Thyroid gland (tissue), 4 donors: ENCODE measurements at places on chromosomes 6 and 20. TPM values are rescaled to one million over a fixed set of nuclear protein-coding genes. Genes with fewer than 3 reads are reported as not detected.

Gene LRFN2
- total RNA-seq = 0.13 TPM

DNA sequence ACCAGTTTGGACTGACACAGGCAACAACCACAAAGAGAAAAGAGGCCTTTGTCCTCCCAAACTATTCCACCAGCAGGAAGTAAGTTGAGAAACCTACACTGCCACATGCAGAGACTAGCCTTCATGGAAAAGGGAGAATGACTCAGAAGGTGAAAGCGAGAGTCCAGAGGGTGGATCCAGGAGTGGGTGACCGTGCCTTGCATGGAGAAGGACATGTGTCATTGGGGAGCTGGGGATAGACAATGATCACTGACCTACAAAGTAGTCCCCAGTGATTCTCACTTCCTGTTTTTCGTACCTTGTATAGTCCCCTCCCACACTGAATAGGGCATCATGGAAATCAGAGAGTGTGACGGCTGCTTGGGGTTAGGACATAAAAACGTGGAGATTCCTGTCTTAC, 91.9 kb downstream of the MYLK4 start:
- no peaks in the 10 kb centered on the region for H3K27me3 ChIP-seq
- no peak overlapping the region for H3K4me3 ChIP-seq
- no peak for DNase-seq
- H3K27ac ChIP-seq = no peak overlapping the region

DNA sequence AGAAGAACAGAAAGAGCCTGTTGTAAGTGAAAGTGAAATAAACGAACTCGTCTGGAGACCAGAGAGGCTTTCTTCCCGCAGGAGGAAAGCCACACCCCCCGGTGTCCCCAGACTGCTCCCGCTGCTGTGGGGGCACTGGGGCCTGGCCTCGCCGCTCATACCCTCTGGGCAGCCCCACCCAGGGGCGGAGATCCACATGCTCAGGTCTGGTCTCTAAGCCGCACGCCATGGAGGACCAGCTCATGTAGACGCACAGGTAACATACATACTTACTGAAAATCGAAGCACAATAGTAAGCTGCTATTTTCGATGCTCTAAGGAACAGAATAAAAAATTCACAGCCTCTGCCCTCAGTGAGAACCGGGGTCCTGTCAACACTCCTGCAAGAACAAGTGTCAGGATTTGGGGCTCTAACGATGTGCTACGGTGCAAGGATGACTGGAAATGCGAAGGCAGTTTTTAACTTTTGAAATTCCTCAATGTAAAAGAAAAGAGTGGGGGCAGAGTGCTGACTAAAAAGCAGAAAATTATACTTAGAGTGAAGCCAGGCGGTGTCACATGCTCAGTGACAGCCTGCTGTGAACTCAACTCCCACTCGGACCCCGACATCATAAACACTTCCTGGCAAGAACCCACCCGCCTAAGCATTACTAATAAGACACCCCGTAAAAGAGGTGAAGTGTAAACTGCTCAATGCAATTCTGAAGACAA, 110.5 kb downstream of the IRF4 start:
- H3K27me3 ChIP-seq = no peaks in the 10 kb centered on the region
- H3K4me3 ChIP-seq = no peak overlapping the region
- no peak for DNase-seq
- H3K36me3 ChIP-seq = no peaks in the 10 kb centered on the region
- no peak overlapping the region for H3K27ac ChIP-seq
- H3K4me1 ChIP-seq = no peaks in the 10 kb centered on the region

DNA sequence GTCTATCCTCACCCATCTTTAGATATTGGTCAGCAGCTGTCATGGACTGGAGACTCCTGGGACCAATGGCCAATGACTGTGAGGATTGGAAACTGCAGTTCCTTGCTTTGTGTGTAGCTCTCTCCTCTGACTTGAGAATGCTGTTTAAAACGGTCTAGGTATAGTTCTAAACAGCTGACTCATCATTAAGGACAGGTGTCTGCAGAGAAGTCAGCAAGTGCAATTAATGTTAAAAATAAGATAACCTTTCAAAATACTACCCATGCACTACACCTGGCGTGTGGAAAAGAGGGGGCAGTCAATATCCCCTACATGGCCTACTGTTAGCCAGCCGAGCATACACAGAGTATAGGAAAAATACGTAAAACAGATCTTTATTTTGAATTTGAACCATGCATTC, 115.4 kb upstream of the TAB2 start:
- H3K27ac ChIP-seq = no peak overlapping the region
- peaks cover 5% of the 10 kb centered on the region for H3K4me1 ChIP-seq
- no peaks in the 10 kb centered on the region for H3K27me3 ChIP-seq
- H3K4me3 ChIP-seq = no peak overlapping the region

DNA sequence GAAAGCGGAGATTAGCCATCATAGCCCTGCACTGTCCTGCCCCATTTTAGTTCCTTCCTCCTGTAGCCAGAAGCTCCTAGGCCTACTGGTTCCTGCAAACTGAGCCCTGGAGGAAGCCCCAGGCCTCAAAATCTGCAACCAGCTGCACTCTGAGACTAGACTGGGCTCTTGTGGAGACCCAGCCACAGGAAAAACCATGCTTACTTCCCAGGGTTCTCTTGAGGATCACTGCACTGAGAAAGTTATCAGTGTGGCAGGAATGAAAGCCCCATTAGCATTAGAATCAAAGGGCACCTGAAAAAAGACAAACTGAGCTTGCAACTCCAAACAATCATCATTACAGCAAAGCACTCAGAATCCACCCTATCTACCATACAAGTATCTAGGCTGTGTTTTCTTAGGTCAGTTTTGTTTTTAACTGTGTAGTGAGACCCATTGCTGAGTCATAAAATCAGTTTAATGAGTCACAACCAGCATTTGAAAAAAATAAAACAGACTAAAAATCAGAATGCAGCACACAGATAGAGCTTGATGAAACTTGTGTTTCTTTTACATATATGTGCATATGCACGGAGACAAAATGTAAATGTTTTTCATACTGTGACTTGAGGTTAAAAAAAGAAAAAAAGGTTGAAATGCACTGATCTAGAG, 91.0 kb downstream of the UNC5CL start:
- H3K27ac ChIP-seq = peak overlapping the region; percentile 50
- H3K27me3 ChIP-seq = no peaks in the 10 kb centered on the region

- no peaks in the 10 kb centered on the region for H3K36me3 ChIP-seq
- no peak overlapping the region for H3K4me3 ChIP-seq
- H3K4me1 ChIP-seq = peaks cover 8% of the 10 kb centered on the region
- no peak for DNase-seq
- H3K27ac ChIP-seq = no peak overlapping the region
- no peaks in the 10 kb centered on the region for H3K27me3 ChIP-seq
Measured at GRCh38 chr6:161270116-161270515, 3.7 kb downstream of the AGPAT4 start.

GRCh38 chr20:63503524-63503923, 4.6 kb upstream of the EEF1A2 start:
- no peak overlapping the region for H3K4me3 ChIP-seq
- peaks cover 12% of the 10 kb centered on the region for H3K27me3 ChIP-seq
- no peak overlapping the region for H3K27ac ChIP-seq
- no peak for DNase-seq
- H3K4me1 ChIP-seq = peaks cover 8% of the 10 kb centered on the region

- no peak for DNase-seq
- no peak overlapping the region for H3K27ac ChIP-seq
- H3K27me3 ChIP-seq = no peaks in the 10 kb centered on the region
Measured at GRCh38 chr6:84086545-84087429, 53.2 kb downstream of the MRAP2 start.
